Natural killer cell (primary cell): ENCODE measurements at places on chromosomes 13 and 19. TPM values are rescaled to one million over a fixed set of nuclear protein-coding genes. Genes with fewer than 3 reads are reported as not detected.

- no peaks in the 10 kb centered on the region for H3K27me3 ChIP-seq
- H3K4me1 ChIP-seq: no peaks in the 10 kb centered on the region
- no peak overlapping the region for H3K27ac ChIP-seq
- no peak for DNase-seq
- H3K4me3 ChIP-seq: no peak overlapping the region
These were observed 9.3 kb upstream of the GTF3A start for GRCh38 chr13:27415116-27415515.

- no peak for DNase-seq
- H3K4me3 ChIP-seq: no peak overlapping the region
- H3K4me1 ChIP-seq: no peaks in the 10 kb centered on the region
- no peak overlapping the region for H3K27ac ChIP-seq
These were observed 91.7 kb downstream of the SLC10A2 start for GRCh38 chr13:102974317-102975087.

GRCh38 chr13:106942563-106942962, 374.6 kb upstream of the ARGLU1 start:
- H3K4me1 ChIP-seq: no peaks in the 10 kb centered on the region
- H3K27ac ChIP-seq: no peak overlapping the region
- no peak for DNase-seq
- H3K36me3 ChIP-seq: no peaks in the 10 kb centered on the region
- no peak overlapping the region for H3K4me3 ChIP-seq

DNA sequence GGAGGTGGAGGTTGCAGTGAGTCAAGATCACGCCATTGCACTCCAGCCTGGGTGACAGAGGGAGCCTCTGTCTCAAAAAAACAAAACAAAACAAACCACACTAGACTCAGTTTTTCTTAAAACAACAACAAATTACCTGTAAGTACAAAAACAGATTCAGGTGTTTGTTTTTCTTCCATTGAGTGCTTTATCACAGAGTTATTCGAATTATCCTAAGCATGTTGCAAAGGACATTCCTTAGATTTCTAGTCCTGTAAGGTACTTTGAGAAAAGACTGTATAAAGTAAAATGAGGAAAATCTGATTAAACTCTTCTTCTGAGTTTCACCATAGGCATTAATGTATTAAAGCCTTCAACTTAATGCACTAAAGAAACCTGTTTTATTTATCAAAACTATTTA, 2.2 kb upstream of the EEF1AKMT1 start:
- no peak overlapping the region for H3K4me3 ChIP-seq
- DNase-seq: no peak
- H3K27ac ChIP-seq: no peak overlapping the region

The CYP4F3 gene
- total RNA-seq: not detected

The ELOF1 gene
- 50.0 TPM for total RNA-seq

The EFNB2 gene
- 0.33 TPM for total RNA-seq
